ENCODE measurements at places on chromosomes 1 and 21.
A peak's percentile ranks its signal among the peaks of the same experiment; 100 is the strongest.

GRCh38 chr1:46039571-46040052 lies 92.8 kb downstream of the PIK3R3 start:
- DNase-seq: no peak

DNA sequence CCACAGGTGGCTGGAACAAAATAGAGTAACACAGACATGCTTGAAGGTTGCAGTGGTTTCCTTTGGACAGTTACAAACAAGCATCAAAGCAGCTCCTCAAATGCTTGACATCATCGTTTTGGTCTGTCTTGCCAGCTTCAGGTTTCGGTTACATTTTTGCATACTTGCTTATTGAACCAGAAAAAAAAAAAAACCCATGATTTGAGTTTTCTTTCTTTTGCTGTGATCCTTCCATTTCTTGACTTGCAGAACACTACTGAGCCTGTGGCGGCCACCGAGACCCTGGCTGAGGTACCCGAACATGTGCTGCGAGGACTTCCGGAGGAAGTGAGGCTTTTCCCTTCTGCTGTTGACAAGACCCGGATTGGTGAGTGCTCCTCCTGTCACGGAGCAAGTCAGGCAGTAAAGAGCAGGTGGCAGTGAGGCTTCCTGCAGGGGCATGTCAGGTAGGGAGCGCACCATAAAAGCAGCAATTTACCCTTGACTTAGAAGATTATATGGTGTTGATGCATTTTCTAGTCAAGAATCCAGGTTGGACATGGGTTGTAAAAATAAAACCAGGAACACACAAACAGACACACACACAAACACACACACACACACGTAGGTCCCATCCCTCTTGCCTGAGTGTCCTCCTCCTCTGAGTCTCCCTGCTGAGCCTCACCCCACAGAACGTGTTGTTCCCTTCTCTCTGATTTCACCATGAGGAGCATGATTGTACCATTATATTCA lies 30.9 kb downstream of the PRDM2 start:
- peak; percentile 79 for DNase-seq

DNA sequence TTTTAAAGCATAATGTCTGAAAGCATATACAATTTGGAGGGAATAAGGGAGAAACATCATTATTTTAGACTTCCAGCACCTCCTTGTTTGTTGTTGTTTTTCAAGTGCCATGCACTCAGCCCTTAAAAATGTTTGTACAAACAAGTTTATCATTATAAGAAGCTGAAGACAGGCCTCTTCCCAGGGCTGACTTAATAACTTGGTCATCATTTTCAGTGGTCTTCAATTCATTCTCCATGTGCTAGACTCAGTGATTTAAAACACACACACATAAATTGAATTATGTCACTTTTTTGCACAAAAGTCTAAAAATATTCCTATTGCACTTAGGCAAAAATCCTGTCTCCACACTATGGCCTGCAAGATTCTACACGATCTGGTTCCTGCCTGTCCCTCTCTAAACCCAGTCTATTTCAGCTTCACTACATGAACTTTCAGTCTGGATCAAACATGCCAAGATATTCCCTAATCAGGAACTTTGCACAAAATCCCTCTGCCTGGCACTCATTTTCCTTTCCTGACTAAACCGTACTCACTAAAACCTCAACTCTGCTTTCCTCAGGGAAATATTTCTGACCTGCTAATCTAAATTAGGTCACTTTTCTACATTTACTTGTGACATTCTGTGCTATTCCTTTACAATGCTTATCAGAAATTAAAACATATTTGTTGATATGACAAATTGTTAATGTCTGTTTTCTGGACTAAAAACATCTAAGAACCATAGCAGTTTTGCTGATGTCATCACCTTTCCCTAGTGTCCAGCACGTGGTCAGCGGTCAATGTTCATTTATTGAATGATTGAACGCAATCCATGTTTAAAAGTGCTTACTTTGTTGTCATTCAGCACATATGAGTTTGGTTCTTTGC lies 14.8 kb upstream of the GBP5 start:
- DNase-seq: no peak

GRCh38 chr1:18541046-18541795 lies 60.5 kb downstream of the KLHDC7A start:
- DNase-seq: no peak

GRCh38 chr1:9503001-9503675 lies 36.1 kb upstream of the SLC25A33 start:
- no peak for DNase-seq

DNA sequence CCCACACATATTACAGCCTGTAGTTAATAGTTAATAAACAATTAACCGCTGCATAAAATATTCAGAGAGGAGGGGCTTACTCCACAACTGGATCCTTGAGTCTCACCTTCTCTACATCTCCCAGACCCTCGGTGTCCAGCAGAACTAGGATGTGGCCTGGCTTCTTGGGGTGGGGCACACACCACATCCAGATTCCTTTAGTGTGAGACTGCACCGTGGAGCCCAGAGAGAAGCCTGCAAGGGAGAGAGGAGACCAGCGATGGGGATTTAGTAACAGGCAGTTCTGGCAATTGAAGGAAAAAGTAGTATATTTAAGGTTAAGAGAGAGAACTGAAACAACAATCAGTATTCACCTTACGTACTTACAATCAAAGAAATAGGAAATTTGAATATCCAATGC lies 4.9 kb downstream of the GBP1 start:
- no peak for DNase-seq

- DNase-seq: no peak
Measured at GRCh38 chr21:39003982-39004633, 179.1 kb downstream of the PSMG1 start.

DNA sequence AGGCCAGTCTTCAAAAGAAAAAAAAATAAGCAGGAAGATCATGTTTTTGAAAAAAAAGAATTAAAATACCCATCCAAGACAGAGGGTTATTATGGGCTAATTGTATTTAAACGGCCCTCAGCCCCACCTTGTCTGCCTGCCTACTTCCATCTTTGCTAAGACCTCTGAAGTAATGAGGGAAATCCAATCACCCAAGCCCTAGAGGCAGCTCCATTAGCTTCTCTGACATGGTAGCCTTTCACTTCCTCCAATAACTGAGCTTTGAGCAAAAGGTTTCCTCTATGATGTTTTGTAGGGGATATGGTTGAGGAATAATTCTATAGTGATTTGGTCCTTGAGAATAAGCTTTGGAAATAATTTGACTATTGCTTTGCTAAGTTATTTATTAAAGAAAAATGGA lies 178.2 kb upstream of the SGIP1 start:
- no peak for DNase-seq

GRCh38 chr1:79353224-79353623 lies 346.7 kb upstream of the ADGRL4 start:
- DNase-seq: no peak

GRCh38 chr1:30379684-30380624 lies 343.4 kb downstream of the MATN1 start:
- peak; percentile 26 for DNase-seq

GRCh38 chr1:170594066-170594626 lies 62.2 kb downstream of the GORAB start:
- DNase-seq: no peak
